ENCODE measurements at places on chromosomes 4 and X.

GRCh38 chr4:98166025-98166730, 22.9 kb upstream of the STPG2 start:
- no peak for DNase-seq

- no peak for DNase-seq
Observed at GRCh38 chr4:156528216-156528615, 443.4 kb downstream of the PDGFC start.

- no peak for DNase-seq
Observed at GRCh38 chr4:54067166-54067565, 2.8 kb upstream of the CHIC2 start.

GRCh38 chr4:62130230-62130629, 930.1 kb downstream of the ADGRL3 start:
- DNase-seq: no peak

- no peak for DNase-seq
Observed at GRCh38 chr4:87054900-87055299, 120.1 kb downstream of the AFF1 start.

DNA sequence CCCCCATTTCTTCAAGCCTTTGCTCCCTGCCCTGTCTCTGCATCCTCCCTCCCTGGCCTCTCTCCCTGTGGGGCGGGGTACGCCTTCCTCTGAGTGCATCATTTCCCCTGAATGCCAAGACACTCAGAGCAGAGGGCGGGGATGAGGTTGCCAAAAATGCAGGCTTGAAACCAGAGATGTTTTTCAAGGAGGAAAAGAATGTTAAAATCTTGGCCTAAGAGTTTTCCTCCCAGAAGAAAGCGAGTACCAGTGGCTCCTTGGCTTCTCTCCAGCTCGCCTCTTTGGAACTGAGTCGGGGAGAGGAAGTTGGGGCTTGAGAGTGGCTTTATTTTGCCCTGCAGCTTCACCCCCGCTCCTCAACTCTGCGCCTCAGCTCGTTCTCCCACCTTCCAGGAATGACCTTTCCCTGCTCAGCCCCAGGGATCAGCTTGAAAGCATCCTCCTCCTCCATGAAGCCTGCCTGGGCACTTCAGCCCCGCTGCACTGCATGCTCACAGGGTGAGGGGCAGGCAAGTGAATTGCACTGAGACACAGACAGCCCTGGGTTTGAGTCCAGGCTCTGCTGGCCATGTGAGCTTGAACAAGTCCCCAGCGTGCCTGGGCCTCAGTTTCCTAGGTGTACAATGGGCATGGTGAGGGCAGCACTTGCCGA, 57.5 kb upstream of the SORCS2 start:
- DNase-seq: no peak

DNA sequence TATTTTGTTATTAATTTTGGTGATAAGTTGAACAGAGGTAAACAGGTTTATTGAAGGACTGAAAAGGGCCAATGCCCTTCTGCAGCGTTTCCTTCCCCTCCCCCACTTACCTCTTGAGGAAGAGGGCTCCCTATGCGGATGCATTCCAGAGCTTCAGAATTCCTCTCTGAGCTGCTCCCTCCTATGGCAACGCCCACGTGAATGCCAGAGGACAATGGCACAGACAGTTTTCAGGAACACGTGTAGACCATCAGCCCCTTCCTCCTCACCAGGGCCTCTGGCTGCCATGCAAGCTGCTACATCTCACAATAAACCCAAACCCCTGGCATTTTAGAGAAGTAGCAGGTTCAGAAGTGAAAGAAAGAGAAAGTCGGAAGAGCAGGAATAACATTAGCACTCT, 127.9 kb downstream of the CHRDL1 start:
- DNase-seq: no peak

DNA sequence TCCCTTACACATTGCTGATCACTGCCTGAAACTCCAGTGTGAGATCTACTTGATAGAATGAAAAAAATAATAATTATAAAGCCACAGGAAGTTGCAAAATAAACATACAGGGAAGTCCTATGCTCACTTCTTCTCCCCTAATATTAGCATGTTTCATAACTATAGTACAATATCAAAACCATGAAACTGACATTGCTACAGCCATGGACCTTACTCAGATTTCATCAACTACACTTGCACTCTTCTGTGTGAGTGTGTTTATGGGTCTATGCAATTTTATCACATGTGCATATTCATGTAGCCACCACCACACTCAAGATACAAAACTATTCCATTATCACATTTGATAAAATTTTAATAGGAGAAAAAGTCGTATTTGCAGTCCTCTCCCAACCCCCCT, 57.3 kb downstream of the SPINK2 start:
- no peak for DNase-seq

DNA sequence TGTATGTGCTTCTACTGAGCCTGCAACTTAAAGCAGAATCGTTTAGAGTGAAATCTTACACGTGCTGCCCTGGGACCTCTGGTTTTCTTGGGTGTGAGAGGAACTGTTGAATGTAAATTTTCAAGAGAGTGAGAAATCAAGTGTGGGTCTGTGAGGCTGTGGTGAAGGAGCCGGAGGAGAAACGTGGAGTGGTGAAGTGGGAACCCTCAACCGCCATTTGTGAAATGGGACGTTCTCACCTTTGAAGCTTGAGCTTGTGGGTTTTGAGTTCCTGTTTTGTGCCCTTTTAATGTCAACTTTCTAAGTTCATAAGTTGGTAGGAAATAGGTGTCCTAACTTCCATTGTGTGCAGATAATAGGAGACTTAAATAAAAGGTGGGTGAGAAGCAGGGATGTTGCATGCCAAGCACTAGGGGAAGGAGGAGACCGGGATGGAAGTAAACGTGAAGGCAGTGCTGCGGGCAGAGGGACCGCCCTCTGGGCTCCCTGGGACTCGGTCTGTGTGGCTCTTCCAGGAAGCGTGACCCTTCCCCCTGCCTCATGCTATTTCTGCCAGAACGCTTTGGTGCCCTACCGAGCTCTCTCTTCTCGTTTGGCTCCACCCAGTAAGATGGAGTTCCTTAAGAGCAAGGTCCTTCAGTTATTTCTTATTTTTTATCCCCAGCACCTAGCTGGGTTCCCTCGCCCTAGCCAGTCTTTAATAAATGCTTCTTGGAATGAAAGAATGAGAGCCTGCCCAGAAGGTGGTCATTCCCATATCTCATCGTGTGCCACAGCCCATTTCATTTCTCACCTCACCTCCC, 56.0 kb downstream of the TMEM131L start:
- peak; percentile 83 for DNase-seq

GRCh38 chrX:76922100-76922499, 494.6 kb downstream of the MAGEE1 start:
- no peak for DNase-seq

GRCh38 chr4:3852309-3852708, 86.1 kb downstream of the ADRA2C start:
- no peak for DNase-seq

DNA sequence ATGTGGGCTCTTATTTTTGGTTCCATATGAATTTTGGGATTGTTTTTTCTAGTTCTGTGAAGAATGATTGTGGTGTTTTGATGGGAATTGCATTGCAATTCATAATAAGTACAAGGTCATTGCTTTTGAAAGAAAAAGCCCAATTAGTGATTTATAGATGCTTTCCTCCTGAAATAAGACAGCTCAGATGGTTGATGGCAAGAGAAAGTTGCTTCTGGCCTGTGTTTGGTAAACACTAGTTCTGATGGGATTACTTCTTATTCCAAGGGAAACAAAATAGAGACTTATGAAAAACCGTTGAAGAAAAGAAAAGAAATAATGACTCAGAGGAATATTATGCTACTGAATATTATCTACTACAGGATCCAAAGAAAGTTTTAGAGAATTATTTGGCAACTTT, 144.9 kb downstream of the SPANXA1 start:
- DNase-seq: no peak

DNA sequence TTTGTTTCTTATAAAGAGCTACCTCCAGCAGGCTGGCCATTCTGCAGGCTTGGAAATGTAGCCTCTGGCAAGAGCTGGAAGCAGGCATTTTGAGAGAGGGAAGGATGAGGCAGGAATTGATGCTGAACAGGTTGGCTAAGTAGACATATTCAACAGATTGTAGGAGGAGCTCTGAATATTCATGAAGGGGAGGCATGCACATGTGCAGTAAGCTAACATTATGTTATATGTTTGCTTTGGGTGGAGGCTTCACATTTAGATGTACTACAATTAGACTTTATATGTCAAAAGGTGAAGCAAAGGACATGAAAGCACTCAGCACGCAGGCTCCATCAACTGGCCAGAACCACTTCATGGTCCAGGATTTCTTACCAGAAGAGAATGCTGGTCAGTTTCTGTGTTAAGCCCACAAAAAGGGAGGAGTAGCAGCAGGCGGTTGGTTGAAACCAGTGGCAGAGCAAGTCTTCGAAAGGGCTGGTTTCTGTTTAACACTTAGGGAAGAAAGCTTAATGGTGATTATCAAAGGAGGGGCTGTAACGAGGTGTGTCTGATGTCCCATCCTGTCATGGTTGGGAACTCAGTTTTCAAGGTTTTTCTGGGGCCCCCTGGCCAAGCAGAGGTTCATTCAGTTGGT, 54.8 kb downstream of the FGFBP1 start:
- DNase-seq: no peak

DNA sequence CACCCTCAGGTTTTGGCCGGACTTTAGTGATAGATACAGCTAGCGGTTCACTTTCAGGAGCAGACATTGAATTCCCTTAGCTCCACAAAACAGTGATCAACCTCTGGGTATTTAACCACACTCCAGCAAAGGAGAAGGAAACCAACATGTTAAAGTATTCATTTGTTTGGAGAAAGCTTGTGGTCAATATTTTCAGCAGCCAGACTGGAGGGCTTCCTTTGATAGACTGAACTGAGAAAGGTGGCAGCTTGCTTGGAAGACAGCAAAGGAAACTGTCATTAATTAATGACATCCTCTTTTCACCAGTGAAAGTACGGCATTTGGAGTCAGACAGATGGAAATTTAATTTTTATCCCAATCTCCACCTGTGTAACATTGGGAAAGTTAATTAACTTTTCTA, 289.1 kb upstream of the CLNK start:
- DNase-seq: no peak

- no peak for DNase-seq
Observed at GRCh38 chrX:104270212-104270611, 15.5 kb upstream of the ESX1 start.

- peak; percentile 38 for DNase-seq
Observed at GRCh38 chr4:83388313-83388676, 53.6 kb upstream of the HPSE start.

DNA sequence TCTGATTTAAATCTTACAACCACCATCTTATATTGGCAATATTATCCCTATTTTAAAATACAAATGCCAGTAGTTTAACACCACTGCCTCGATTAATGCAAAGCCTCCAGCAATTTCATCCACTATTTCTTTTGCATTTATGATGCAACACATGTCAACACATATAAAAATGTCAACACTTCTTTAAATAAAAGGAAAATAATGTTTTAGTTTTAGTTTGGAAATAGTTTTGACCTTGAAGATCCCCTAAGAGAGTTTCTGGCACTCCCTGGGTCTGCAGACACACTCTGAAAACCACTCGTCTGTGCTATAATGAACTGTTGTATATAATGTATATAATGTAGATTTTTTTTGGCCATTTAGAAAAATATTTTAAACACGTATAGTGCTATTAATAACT, 99.0 kb downstream of the CAMK2D start:
- no peak for DNase-seq

- DNase-seq: peak; percentile 52
Observed at GRCh38 chrX:100895365-100896075, 21.4 kb upstream of the NOX1 start.

GRCh38 chrX:23727206-23727605, 15.9 kb downstream of the ACOT9 start:
- DNase-seq: no peak

- peak; percentile 73 for DNase-seq
Observed at GRCh38 chrX:154019633-154020528, at the start of gene IRAK1. TSS of gene IRAK1 (minus strand) at chrX:154019902. CDS start at chrX:154019812, 90 bp downstream.

- DNase-seq: peak; percentile 55
Observed at GRCh38 chr4:104490770-104491480, 3.8 kb downstream of the CXXC4 start.

- peak; percentile 46 for DNase-seq
Observed at GRCh38 chrX:154918060-154918483, 31.9 kb downstream of the F8A1 start.

- no peak for DNase-seq
Observed at GRCh38 chrX:48737940-48738339, 23.6 kb upstream of the GLOD5 start.

DNA sequence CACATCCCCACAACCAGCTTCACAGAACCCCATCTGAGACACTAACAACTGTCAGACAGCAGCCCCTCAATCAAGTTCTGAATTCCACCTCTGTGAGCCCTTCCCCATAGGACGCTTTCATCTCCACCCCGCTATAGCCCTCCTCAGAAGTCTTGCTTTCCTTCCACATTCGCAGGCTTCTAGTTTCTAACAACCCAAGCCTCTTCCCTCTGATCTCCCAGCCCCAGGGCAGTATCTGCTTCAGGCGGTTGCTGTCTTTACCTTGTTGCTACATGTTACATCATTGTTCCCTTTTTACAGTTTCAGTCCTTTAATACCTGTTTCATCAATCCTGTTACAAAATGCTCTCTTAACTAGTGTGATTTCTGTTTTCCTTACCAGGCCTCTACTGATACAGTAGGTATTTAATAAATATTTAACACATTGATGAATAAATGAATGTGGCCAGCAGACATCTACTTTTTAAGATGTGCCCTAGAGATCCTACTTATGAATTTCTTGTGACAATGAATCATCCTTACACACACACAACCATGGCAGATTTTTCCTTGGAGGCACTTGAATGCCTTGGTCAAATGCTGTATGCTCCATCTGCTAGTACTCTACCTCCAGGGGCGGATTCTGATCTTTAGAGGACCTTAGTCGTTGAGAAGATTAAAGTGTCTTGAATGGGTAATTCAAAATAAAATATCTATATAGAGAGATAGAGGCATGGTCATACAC, 164.7 kb upstream of the SLIT2 start:
- DNase-seq: no peak

DNA sequence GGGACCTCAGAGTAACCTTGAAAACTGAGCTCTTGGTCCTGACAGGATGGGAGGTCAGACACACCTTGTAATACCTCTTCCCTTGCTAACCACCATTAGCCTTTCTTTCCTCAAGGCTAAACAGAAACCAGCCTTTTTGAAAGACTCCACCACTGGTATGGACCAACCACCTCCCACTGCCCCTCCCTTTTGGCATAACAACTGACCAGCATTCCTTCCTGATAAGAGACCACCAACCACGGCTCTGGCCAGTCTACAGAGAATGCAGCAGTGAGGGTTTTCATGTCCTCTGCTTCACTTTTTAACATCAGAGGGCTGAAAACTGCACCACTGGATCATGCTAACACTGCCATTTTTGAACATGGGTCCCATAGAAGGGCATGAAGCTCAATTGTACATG, 100.2 kb upstream of the MID1IP1 start:
- no peak for DNase-seq

- DNase-seq: no peak
Observed at GRCh38 chr4:158624889-158625478, 46.7 kb downstream of the C4orf46 start.

- DNase-seq: no peak
Observed at GRCh38 chr4:124591637-124592036, 120.9 kb downstream of the ANKRD50 start.

- DNase-seq: no peak
Observed at GRCh38 chrX:15165832-15166231, 104.1 kb downstream of the ASB9 start.

Measured in activated CD4-positive, alpha-beta T cell treated with anti-CD3 and anti-CD28 coated beads for 36 hours (primary cell).